Brain (organoid and tissue), 16 donors: ENCODE measurements at places on chromosomes 6 and 20.

- no peak for DNase-seq
Measured at GRCh38 chr6:166511316-166511715, 75.2 kb downstream of the RAMACL start.

GRCh38 chr20:15251171-15251570 is 913.8 kb upstream of the FLRT3 start:
- peak; percentile 15 for DNase-seq

DNA sequence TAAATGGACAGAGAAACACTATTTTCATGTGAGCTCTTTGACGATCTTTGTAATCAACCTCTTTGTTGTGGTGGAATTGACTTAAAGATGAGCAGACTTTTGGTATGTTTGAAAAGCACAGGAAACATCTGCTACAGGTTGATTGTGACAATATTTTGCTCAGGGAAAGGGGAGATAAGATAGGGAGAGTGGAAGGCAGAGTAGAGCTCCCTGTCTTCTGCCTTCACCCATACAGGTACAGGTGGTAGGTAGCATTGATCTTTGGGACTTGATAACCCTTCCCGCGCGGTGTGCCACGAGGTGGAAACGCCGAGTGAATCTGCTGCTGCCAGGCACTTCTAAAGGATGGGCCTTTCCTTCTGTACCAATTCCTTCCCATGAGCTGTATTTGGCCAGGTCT is 183.6 kb downstream of the UTRN start:
- no peak for DNase-seq

DNA sequence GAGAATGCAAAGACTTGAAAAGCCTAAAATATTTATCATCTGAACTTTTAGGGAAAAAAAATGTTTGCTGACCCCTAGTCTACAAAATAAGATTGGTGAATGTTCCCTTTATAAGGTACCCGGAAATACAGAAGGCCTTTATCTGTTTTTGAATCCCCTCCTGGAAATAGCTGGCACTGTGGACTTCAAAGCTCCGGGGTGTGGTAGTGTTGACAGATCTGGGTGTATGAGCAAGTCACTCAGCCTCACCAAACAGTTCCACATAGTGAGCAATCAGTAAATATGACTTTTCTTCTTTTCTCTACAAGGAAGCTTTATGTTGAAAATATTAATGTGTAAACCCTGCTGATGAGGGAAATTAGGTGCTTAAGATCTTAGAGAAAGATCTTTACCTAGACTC is 29.2 kb upstream of the HTR1B start:
- DNase-seq, result no peak

DNA sequence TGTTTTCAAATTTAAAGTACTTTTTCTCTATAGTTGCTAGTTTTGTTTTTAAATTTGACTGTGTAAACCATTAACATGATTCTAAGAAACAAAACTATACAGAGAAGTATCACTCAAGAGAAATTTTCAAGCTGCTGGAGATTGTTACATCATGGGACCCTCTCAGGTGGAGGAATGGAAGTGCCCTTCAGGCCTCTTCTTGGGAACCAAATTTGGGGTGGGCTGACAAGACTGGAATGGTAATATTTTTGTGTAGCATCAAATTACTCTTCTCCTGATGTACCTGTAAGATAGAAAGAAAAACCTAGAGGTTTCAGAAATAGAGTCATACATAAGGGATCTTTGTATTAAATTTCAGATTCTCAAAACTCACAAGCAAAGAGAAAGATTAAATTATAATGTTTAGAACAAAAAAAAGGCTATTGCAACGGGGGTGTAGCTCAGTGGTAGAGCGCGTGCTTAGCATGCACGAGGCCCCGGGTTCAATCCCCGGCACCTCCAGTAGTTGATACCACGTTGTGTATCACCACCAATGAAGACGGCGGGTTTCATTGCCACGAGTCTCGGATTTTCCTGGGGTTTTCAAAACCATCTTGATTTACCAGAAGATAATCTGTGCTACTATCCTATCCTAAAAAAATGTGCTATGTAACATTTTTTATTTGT is 193.7 kb downstream of the GPX5 start:
- no peak for DNase-seq
